ENCODE measurements at places on chromosomes 4 and X. TPM values are rescaled to one million over a fixed set of nuclear protein-coding genes. Genes with fewer than 3 reads are reported as not detected.

GRCh38 chr4:178480105-178480504 lies 1037.9 kb upstream of the AGA start:
- H3K4me3 ChIP-seq: no peak overlapping the region
- H3K36me3 ChIP-seq: no peaks in the 10 kb centered on the region
- H3K4me1 ChIP-seq: no peaks in the 10 kb centered on the region
- H3K27ac ChIP-seq: no peak overlapping the region

DNA sequence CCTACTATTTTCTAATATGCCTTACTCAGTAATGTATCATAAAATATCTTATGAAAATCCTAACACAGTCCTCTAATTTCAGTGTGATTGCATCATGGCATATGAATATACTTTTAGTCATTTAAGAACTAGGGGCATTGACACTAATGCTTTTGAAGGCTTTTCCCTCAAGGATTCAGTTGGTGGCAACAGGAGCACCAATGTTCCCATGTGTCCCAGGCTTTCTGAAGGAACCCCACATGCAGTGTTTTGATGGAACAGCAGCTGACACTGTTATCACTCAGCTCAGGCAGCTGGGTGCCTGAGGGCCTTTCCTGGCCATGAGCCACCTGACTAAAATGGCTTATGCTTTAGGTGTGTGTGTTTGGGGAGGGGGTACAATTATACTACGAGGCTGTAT lies 348.3 kb downstream of the ARHGAP24 start:
- no peaks in the 10 kb centered on the region for H3K4me1 ChIP-seq
- H3K36me3 ChIP-seq: no peaks in the 10 kb centered on the region
- H3K4me3 ChIP-seq: no peak overlapping the region
- no peak for DNase-seq
- no peak overlapping the region for H3K27ac ChIP-seq

DNA sequence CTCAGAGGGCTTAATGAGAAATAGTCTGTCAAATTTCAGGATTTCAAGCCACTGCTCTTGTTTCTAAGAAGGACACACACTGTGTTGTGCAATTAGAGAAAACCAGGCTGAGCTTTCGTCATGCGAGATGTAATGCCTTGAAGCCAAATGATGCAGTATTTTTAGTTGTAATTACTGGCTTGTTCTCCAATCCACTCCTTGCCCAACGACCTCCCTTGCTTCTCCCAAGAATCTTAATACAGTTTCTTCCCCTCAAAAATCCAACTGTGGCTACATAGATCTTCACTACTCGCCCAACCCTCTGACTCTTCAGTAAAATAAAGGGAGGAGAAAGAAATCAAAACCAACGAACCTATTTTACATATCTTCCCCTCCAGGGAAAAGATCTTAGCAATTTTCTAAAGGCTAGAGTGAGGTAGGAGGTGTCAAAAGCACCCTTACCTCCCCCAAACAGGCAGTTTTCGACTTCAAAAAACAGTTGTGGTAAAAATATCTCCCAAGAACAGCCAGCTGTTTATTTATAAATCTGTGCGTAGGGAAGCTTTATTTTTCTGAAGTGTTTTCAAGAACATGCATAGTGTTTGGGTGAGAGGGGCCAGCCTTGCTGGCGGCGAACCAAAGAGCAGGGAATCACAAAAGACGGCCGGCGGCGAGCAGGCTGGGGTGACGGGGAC lies 68.7 kb downstream of the MGST2 start:
- H3K27ac ChIP-seq: no peak overlapping the region
- H3K36me3 ChIP-seq: no peaks in the 10 kb centered on the region
- H3K4me1 ChIP-seq: no peaks in the 10 kb centered on the region
- no peaks in the 10 kb centered on the region for H3K27me3 ChIP-seq
- H3K4me3 ChIP-seq: peak overlapping the region; percentile 33

DNA sequence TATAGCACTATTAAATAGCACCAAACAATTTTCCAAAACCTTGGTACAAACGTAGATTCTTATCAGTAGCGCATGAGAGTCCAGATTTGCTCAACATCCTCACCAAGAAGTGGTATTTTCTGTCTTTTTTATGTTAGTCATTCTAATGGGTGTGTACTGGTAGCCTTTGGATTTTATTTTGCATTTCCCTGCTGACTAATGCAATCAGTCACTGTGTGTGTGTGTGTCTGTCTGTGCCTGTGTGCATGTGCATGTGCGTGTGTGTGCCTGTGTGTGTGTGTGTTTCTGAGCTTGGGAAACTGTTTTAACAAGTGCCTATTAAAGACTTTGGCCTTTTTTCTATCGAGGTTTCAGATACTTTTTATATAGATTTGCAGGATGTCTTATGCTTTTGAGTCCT lies 82.2 kb upstream of the MAGEA10 start:
- no peaks in the 10 kb centered on the region for H3K27me3 ChIP-seq
- H3K4me3 ChIP-seq: no peak overlapping the region
- no peak for DNase-seq
- H3K27ac ChIP-seq: no peak overlapping the region
- H3K36me3 ChIP-seq: no peaks in the 10 kb centered on the region
- no peaks in the 10 kb centered on the region for H3K4me1 ChIP-seq

GRCh38 chrX:71846429-71846828 lies 64.2 kb upstream of the NHSL2 start:
- no peak for DNase-seq
- H3K4me1 ChIP-seq: no peaks in the 10 kb centered on the region
- H3K27ac ChIP-seq: no peak overlapping the region
- peaks cover 4% of the 10 kb centered on the region for H3K27me3 ChIP-seq
- no peaks in the 10 kb centered on the region for H3K36me3 ChIP-seq
- H3K4me3 ChIP-seq: no peak overlapping the region

DNA sequence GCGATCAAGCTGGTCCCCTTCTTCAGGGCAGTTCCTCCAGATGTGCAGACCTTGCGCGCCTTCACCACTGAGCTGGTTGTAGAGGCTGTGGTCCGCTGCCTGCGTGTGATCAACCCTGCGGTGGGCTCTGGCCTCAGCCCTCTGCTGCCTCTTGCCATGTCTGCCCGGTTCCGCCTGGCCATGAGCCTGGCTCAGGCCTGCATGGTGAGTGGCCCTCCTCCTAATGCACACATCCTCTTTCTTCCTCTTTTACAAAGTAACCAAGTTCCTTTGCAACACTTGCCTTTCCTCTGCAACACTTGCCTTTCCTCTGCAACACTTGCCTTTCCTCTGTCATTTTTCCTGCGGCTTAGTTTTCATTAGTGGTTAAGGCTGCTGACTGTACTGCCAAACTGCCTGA lies 1.8 kb downstream of the CCDC22 start:
- no peak overlapping the region for H3K4me3 ChIP-seq
- no peak for DNase-seq
- no peak overlapping the region for H3K27ac ChIP-seq
- no peaks in the 10 kb centered on the region for H3K36me3 ChIP-seq
- no peaks in the 10 kb centered on the region for H3K4me1 ChIP-seq

DNA sequence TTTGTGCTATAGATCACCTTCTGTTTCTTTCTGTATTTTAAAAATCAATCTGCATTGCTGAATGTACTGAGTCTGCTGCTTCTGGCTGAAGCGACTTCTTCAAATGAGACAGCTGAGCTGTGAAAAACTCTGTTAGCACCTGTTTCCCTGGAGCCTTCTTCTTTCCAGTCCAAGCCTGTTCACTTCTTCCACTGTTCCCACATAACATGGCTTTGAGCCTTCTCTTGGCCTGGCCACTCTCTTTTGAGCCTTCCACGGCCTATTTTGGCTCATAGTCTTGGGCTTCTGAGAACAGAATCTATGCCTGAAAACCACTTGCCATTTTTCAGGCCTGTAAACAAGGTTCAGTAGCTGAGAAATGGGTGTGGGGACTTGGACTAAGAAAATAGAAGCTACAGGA lies 132.9 kb upstream of the IGFBP7 start:
- H3K4me1 ChIP-seq: no peaks in the 10 kb centered on the region
- no peaks in the 10 kb centered on the region for H3K36me3 ChIP-seq
- H3K4me3 ChIP-seq: no peak overlapping the region
- no peaks in the 10 kb centered on the region for H3K27me3 ChIP-seq
- no peak for DNase-seq

GRCh38 chrX:129347291-129347690 lies 176.0 kb downstream of the SMARCA1 start:
- no peak overlapping the region for H3K27ac ChIP-seq
- no peaks in the 10 kb centered on the region for H3K4me1 ChIP-seq
- no peak overlapping the region for H3K4me3 ChIP-seq
- DNase-seq: no peak

DNA sequence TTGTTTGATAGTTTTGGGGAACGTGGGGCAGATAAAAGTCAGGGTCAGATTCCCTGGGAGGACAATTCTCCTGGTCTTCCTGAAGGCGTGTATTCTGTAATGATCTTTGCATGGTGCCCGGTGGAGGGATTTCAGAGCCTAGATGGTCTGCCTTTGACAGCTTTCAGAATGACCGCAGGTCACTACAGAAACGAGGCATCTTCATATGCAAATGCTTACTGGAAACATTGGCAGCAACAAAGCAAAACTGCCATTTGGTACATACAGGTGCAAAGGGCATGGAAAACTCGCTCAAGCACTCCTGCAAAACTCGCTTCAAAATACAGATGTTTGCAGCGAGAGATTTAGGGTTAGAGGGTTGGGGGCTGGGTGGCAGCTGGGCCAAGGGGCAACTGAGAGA lies 8.8 kb downstream of the C4orf50 start:
- no peak overlapping the region for H3K27ac ChIP-seq
- H3K27me3 ChIP-seq: no peaks in the 10 kb centered on the region
- no peak for DNase-seq
- H3K36me3 ChIP-seq: no peaks in the 10 kb centered on the region
- no peaks in the 10 kb centered on the region for H3K4me1 ChIP-seq

DNA sequence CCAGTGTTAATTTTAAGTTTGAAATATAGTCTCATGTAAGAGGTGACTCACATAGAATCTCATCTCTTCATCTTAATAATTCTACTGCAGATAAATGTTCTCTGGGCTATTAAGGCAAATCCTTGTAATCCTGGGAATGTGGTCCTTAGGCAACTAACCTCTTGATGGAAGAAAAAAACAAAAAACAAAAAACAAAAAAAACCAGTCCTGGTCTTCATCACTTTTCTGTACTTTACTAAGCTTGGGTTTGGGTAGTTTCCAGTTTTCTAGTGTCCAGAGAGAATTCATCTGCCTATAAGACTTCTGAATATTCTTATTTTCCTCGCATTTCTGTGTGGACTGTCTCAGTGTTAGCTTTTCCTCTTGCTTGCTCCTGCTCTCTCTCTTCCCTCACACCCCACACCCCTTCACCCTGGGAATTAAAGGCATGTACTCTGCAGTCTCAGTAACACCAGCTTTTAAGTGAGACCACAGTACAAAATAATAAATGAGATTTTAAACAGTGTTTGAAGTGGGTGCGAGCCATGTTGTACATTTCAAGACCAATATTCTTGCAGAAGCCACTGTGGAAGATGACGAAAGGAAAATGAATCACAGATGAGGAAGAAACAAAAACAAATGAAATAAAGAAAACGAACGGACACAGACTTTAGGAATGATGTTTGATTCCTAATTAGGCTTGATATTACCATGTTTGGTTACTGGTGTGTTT lies 51.7 kb downstream of the HAND2 start:
- no peaks in the 10 kb centered on the region for H3K27me3 ChIP-seq
- H3K4me3 ChIP-seq: no peak overlapping the region
- no peaks in the 10 kb centered on the region for H3K36me3 ChIP-seq
- H3K27ac ChIP-seq: no peak overlapping the region
- no peaks in the 10 kb centered on the region for H3K4me1 ChIP-seq

- no peak overlapping the region for H3K27ac ChIP-seq
- no peak overlapping the region for H3K4me3 ChIP-seq
- no peaks in the 10 kb centered on the region for H3K4me1 ChIP-seq
Observed at GRCh38 chrX:154648931-154649330, 4.4 kb downstream of the CTAG2 start.

DNA sequence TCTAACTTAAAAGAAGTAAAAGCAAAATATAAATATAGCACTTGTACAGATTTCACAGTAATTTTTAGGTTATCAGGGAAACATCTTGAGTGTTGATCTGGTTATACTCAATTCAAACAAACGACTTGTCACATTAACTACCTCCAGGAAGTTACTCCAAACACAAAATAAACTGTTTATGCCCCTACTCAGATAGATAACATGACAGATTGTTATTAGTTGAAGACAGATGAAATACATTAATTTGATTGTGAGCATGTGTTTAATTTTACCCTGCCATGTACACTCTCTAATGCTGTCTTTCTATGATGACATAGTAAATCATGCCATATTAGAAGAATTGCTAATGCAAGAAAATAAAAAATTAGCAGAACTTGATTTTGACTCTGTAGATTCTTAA lies 88.0 kb downstream of the RAB28 start:
- H3K4me1 ChIP-seq: no peaks in the 10 kb centered on the region
- H3K27ac ChIP-seq: no peak overlapping the region

DNA sequence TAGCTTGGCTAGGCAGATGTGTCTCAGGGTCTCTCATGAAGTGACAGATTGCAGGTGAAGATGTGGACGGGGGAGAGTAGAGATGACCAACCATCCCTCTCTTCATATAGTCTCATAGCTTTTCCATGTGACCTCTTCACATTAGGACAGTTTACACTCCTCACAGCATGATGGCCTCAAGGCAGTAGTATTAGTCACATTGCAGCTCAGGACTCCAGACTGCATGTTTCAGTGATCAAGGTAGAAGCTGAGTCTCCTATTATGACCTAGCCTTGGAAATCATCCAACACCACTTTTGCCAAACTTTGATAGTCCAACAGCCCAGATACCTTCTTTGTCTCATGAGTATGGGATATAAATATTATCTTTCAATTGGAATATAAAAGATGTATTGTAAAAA lies 147.7 kb downstream of the GASK1B start:
- H3K27me3 ChIP-seq: no peaks in the 10 kb centered on the region
- no peak overlapping the region for H3K27ac ChIP-seq
- DNase-seq: no peak
- no peak overlapping the region for H3K4me3 ChIP-seq
- no peaks in the 10 kb centered on the region for H3K4me1 ChIP-seq

DNA sequence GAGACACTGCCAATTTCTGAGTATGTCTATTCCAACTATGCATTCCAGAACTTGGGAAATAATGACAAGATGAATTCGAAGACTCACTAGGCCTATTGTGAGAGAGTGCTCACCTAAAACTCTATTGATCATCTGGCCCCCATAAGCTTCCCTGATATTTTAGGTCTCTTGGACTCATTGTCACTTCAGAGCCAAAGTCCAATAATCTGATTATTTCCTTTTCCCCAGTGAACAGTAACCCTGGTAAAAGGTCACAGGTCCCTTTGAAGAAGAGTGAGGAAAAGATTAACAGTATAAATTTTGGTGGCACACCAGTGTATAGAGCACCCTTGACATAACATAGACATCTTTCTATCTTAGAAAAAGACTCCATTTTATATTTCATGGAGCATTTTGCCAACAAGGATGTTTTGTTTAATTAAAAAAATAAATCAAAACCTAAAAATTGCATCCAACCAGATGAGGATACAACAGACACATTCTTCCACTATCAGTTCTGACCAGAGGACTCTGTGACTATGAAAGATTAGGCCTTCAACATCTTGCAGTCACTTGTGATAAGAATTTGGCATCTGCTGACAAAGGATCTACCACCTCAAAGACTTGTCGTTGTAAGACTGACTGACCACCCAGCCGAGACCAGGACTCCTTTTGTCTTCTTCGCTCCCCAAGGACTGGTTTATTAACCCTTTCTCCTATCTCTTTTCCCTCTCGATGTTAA lies 191.9 kb downstream of the MAB21L2 start:
- H3K4me1 ChIP-seq: no peaks in the 10 kb centered on the region
- H3K27me3 ChIP-seq: no peaks in the 10 kb centered on the region
- no peak overlapping the region for H3K27ac ChIP-seq
- H3K36me3 ChIP-seq: no peaks in the 10 kb centered on the region

- H3K4me3 ChIP-seq: no peak overlapping the region
- H3K27me3 ChIP-seq: no peaks in the 10 kb centered on the region
- no peaks in the 10 kb centered on the region for H3K36me3 ChIP-seq
- no peak overlapping the region for H3K27ac ChIP-seq
- DNase-seq: no peak
Observed at GRCh38 chr4:155629183-155629825, 37.3 kb upstream of the GUCY1A1 start.

Gene GLRA2
- 0.35 TPM for total RNA-seq

Gene COX7B2
- total RNA-seq: not detected

Gene AKAP14
- not detected for total RNA-seq

Gene CCDC120
- 11.8 TPM for total RNA-seq

Gene MID1
- 38.3 TPM for total RNA-seq
